Fibroblast of skin of abdomen (primary cell): ENCODE measurements at places on chromosomes 16 and 17.

DNA sequence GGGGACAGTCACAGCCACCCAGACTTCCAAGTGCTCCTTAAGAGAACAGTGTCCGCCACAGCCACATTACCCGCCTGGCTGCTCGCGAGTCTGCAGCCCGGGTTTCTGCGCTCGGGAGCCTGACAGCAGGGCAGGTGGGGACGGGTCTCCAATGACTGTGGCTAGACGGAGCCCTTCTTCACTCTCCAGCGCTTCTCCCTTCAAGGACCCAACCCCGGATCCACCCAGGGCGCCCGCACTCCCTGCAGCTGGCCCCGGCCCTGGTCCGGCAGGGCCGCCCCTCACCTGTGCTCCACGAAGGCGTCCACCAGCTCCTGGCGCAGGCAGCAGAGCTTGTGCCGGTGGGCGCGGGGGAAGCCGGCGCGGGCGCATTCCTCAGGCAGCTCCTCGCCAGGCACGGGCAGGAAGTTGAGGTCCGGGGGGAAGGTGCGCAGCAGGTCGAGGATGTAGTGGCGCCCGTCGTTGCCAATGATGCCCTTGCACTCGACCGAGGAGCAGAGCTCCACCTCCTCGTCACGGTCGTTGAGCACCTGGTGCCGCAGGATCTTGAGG is 13.9 kb downstream of the CLUH start:
- no peak for DNase-seq

DNA sequence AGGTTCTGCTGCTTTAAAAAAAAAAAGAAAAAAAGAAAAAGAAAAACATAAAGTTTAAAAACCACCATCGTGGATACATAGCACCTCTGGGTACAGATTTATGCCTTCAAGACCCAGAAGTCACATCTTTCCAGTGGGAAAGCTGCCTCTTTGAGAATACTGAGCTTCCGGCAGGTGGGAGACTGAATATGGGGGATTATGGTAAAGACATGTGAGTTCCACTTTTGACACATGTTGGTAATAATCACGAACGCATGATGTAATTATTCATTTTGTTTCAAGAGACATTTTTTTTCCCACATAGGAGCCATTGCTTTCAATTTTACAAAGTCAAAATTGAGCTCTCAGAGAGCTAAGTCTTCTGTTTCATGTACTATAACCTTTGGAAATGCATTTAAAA is 229.7 kb upstream of the CDH5 start:
- no peak for DNase-seq

DNA sequence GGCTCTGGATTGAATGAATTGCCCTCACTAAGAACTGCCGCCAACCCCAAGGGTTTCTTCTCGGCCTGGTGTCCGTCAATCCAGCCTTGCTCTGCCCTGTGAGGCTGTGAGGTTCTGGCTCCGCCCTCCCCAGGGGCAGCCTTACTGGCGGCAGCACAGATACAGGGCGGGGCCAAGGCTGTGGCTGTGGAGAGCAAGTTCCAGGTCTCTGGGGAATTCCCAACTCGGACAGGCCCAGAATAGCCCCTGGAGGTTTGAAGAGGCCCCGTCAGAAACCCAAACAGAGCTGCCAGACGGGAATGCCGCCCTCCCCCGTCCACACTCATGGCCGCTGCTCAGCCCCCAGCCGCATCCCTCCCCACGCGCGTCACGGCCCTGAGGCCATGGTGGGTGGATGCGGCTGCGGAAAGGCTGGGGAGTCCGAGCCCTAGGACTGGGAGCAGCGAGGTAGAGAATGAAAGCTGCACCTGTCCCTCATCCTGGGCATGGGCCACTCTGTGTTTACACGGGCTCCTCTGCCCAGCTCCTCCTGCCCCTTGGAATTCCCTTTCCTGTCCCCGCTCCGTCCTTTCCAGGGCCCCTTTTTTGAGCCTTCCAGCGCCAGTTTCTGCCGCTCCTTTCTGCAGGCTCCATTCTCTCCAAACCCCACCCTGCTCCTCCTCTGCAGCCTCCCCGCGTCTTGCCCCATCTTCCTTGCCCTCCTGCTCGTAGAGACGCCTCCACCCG is 660 bp upstream of the PRRT2 start:
- peak; percentile 97 for DNase-seq

- no peak for DNase-seq
Observed at GRCh38 chr17:48491527-48492273, 39.1 kb downstream of the HOXB1 start.

- DNase-seq, result peak; percentile 51
Observed at GRCh38 chr16:48117217-48118105, 38.3 kb downstream of the ABCC12 start.

DNA sequence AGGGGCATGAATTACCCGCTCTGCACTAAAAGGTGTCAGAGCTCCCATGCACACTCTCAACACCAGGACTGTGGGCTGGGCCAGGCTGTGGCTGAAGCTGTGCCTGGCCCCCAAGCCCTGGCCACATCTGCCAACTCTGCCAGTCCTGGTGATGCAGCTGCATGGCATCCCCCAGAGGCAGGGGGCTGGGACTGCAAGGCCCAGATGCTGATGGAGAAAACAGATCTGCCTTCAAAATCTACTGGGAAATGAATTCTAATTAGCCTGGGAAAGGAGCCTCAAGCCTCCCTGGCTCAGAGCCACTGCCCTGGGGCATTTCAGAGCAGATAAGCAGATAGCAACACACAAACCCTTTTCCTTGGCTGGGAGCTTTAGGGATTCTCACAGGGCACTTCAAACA is 3.4 kb downstream of the CHST6 start:
- DNase-seq, result no peak

DNA sequence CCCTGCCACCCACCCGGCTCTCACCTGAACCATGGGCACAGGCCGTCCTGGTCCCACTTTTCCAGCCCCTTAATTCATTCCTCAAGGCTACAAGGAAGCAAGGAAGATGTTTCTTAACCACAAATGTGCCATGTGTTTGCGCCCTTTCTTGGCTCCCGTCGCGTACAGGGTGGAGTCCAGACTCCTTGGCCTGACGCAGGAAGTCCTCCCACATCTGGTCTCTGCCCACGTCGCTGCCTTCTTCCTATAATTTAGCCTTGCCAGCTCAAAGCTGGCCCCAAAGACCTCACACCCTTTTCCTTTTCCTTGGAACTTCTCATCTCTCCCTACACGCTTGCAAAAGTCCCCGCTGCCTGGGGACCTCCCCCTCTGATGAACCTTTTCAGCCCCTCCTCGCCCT is 38.8 kb upstream of the BHLHA9 start:
- no peak for DNase-seq
